ENCODE measurements at places on chromosomes 12 and 14.

DNA sequence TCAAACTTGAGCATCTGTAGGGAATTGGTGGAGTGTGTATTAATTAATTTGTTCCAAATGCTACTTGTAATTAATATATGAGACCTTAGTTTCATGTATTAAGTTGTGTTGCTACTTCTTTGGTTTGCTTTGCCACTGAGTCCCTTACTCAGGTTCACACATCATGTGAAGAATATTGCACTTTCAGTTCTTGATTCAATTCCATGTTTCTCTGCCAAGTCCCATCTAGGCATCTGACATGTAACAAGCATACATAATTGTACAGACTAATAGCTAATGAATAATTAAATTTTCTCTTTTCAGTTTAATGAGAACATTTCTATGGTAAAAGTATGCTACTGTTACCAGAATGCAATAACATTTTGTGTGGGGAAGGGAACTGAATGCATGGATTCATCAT is 640.0 kb downstream of the TMTC2 start:
- DNase-seq, result no peak

- DNase-seq, result no peak
Measured at GRCh38 chr12:121630791-121631355, 4.5 kb downstream of the ORAI1 start.

DNA sequence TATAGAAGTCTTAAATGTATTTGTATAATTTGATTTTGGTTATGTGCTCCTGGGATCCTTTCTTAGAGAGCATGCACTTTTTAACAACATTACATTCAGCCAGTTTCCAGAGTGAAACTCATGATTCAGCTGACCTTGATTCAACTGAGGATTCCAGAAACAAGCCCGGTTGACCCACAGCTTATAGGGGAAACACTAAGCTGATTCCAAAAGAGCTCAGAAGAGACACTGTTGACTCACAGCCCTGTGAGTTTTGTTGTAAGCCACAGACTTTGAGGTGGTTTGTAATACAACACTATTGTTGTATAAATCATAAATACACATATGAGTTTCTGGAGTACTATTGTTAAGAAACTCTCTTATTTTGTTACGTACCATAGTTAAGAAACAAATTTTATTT is 133.8 kb upstream of the MGAT4C start:
- no peak for DNase-seq

DNA sequence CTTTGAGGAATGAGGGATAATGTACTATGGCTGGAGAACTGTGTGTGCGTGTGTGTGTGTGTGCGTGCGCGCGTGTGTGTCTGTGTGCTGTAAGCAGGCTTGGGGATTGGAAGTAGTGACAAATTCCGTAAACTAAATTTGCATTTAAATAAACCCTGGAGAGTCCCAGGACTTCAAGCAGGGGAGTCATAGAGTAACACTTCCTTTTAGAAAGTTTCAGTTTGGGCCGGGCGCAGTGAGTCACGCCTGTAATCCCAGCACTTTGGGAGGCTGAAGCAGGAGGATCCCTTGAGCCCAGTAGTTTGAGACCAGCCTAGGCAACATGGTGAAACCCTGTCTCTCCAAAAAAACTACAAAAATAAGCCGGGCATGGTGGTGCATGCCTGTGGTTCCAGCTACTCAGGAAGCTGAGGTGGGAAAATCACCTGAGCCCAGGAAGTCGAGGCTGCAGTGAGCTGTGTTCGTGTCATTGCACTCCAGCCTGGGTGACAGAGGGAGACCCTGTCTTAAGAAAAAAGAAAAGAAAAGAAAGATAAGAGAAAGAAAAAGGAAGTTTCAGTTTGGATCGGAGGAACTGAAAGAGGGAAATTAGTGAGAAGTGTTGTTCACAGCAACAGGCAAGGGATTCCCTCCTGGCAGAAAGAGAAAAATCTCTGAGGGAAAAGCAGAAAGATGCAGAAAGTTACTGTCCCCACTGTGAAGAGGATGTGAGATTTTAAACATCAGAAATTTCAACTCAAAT is 222.7 kb upstream of the SOX5 start:
- DNase-seq, result no peak

GRCh38 chr14:92934196-92935085 is 11.5 kb downstream of the CHGA start:
- DNase-seq, result no peak

DNA sequence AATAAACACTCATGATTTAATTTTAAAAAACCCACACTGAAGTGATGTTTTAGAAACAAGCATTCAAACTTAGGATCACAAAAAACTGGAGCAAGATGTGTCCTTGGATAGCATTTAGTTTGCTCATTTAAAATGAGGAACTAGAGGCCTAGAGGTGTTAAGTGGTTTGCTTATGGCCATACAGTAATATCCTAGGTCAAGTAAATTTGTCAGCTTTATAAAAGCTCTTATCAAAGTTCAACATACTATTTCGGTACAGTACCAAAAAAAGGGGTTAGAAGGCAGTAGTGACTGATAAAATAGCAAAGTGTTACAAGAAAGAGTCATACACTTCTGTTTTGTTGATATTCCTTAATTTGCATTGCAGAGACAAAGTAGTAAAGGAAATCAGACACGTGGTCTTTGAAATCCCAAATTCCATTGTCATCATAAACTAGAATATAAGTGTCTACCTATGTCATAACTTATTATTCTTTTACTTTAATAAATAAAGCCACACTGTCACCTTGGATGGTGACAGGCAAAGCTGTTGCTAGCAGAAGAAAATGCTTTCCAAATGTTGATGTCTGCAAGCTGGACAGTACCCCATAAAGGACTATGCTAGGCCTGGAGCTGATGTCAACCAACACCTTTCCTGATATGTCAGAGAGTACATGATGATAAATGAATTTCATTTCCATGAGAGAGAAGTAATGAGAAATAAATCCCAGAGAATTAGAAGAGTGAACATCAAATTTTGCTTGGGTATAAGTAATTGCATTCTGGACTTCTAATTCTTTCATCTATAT is 17.6 kb upstream of the SRP54 start:
- no peak for DNase-seq

GRCh38 chr12:111448266-111448830 is 42.6 kb downstream of the SH2B3 start:
- DNase-seq, result no peak

DNA sequence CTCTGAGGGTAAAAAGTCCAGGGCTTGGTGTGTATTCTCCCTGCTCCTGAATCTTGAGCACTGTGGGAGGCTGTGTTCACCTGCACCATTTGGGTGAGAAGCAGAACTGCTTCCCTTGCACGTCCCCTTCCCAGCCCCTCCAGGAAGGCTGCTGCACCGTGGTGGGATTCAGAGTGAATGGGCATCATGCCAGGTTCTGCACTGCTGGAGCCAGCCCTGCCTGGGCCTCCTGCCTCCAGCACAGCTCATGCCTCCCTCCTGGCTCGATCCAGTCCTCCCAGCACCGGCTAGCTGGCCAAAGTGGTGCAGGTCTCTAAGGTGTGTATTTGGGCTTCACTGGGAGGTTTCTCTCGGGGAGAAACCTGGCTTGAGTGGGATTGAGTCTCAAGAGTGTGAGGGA is 54.9 kb downstream of the ANKRD9 start:
- DNase-seq, result no peak

GRCh38 chr12:130705178-130705822 is 10.8 kb downstream of the RIMBP2 start:
- no peak for DNase-seq

- no peak for DNase-seq
Measured at GRCh38 chr12:55816881-55817344, 611 bp downstream of the SARNP start.

DNA sequence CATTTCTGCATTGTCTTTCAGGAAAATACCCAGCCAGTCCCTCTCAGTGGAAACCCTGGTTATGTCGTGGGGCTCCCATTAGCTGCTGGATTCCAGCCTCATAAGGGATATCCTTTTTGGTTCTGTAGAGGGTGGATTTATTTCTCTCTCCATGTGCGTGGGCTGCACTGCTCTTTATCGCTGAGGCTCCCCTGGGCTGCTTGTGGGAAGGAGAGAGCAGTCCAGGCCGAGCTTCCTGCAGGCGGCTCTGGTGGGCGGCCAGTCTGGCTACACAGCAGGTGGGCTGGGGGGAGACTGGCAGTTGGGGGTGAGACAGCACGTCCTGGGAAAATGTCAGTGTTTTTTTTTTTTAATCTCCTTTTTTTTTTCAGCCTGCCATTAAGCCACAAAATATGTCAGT is 27.6 kb downstream of the TCTN1 start:
- no peak for DNase-seq

GRCh38 chr12:45214071-45214470 is 1.8 kb upstream of the ANO6 start:
- no peak for DNase-seq

GRCh38 chr12:119666900-119667576 is 895 bp upstream of the PRKAB1 start:
- no peak for DNase-seq

GRCh38 chr12:39886106-39886505 is 219.8 kb downstream of the SLC2A13 start:
- DNase-seq, result no peak

GRCh38 chr12:49496417-49497360 is 42.1 kb upstream of the KCNH3 start:
- DNase-seq, result no peak

DNA sequence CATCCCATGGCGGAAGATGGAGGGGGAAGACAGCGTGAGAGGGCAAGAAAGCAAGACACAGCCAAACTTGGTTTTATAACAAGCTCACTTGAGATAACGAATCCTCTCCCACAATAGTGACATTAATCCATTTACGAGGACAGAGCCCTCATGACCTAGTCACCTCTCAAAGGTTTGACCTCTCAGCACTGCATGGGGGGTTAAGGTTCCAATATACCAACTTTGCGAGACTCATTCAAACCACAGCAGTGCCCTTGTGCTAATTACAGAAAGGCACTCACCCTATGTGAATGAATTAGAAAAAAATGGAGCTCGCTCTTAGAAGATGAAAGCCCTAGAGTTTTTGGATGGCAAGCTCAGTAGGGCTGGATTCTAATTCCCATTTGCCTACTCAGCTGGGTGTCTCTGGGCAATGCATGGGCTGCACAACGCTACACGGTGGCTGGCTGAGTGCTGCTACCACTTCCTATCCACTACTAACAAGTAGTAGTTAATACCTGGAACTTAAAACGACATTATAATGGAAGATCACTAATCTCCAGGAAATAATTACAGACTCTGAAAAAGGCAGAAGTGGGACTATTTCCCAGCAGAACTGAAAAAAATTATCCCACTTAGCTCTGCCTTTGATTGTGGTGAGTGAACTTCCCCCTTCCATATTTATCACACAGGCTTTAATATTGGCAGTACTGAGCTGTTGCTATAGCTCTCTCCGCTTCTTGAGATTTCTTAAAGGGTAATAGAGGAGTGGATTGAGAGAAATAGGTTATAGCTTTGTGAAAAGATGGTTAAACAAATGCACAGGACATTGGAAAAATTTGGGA is 27.5 kb downstream of the TESPA1 start:
- no peak for DNase-seq

DNA sequence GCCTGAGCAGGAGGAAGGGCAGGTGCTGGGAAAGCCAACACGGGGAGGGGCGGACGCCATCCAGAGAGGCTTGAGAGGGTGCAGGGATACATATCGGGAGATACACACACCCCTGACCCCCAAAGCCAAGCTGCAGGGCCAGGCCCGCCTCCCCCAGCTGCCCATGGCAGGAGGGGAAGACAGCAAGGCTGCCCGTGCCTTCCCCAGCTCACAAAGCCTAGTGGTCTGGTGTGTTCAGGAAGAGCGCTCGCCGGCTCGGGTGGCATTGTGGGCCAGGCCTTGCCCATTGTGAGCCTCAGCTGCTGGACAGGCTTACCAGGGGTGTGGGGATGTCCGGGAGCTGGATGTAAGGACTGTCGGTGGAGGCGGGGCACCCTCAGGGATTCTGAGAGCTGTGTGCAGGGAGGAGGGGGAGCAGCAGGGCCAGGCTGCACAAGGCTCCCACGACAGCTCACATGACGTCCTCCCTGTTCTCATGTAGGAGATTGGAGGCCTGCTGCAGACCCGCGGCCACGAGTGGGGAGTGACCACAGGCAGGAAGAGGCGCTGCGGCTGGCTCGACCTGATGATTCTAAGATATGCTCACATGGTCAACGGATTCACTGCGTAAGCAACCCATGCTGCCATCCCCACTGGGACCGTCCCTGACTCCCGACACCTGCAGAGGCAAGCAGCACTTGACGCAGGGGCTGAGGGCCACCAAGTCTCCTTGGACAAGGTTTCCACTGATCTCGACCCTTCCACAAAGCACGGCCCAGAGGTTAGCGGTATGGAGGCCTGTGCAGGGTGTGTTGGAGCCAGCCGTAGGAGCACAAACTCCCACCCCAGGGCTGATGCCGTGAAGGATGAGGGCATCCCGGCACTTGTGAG is 10.1 kb upstream of the SIVA1 start:
- no peak for DNase-seq

DNA sequence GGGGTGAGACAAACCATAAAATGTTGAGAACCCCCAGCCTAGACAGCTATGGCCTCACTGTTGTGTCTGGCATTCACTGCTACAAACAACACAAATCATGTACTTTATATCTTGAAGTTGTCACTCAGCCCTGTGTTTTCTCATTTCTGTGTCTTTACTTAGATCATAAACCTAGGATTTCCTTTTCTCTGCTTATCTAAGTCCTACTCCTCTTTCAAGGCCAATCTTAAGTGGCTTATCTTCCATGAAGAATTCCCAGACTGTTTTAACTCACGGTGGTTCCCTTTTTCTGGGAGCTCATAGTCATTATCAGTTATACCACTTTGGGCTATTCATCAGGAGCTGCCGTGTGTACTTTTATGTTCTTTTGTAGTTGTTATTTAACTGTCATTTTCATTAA is 42.1 kb downstream of the FLRT2 start:
- DNase-seq, result no peak
